Uterus (tissue), 4 donors: ENCODE measurements at places on chromosomes 7 and 10.

DNA sequence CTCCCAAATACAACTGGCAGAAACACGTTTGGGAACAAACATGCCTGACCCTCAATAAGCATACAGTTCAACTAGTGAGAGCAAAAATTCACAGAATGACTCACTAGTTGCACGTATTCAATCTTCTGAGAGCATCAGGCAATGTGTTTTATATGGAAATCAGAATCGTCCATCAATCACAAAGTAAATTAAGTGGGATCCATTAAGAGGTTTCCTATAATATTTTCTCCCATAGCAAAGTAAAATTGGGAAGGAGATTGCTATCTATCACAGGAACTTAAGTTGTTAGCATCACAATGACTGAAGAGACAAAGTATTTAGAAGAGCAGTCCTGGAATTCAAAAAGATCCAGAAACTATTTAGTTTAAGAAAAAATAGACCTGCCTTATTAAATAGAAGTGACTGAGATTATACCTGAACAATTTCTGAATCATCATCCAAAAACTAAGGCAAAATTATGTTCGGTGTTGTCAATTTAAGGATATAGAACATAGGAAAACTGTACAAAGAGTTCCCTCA is 28.3 kb downstream of the INHBA start:
- no peaks in the 10 kb centered on the region for H3K36me3 ChIP-seq
- DNase-seq, result no peak
- H3K27me3 ChIP-seq, result no peaks in the 10 kb centered on the region
- no peaks in the 10 kb centered on the region for H3K4me1 ChIP-seq
- H3K27ac ChIP-seq, result no peak overlapping the region
- no peak overlapping the region for H3K4me3 ChIP-seq

- DNase-seq, result no peak
- no peaks in the 10 kb centered on the region for H3K27me3 ChIP-seq
- no peaks in the 10 kb centered on the region for H3K36me3 ChIP-seq
- no peak overlapping the region for H3K4me3 ChIP-seq
These were observed 1.4 kb downstream of the SCD start for GRCh38 chr10:100348389-100348927.

DNA sequence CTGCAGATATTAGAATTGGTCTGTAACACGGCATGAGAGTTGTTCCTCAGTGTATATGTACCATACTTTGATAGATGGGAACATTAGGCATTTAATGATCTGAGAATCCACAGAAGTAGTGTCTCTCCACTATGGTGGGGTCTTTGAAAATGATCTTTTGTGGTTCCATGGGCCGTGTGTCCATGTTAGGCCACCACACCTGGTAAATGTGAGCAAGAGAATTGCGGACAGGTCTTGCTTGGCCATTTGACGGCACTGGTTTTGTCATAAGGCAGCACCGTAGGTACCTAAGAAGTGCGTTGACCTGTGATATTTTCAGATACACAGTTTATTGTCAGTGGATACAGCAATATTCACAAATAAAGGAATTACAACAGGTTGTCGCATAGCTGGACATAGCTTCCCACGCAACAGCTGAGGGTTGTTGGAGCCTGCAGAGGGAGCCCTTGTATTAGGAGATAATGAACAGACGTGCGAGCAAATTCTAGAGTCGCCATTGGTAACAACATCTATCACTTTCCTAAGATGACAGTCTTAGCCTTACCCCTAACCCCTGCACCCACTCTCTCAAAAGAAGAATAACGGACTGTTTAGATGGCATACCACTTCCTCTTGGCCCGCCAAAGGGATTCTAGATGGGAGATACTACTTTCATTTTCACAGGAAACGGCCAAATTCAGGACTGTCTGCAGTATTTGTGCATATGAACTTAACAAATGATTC is 111.4 kb downstream of the COL28A1 start:
- DNase-seq, result peak; percentile 45
- peak overlapping the region; percentile 36 for H3K27ac ChIP-seq
- H3K36me3 ChIP-seq, result no peaks in the 10 kb centered on the region
- H3K4me1 ChIP-seq, result no peaks in the 10 kb centered on the region
- peak overlapping the region; percentile 24 for H3K4me3 ChIP-seq
- H3K27me3 ChIP-seq, result no peaks in the 10 kb centered on the region

GRCh38 chr7:154842591-154842990 is 160.3 kb downstream of the PAXIP1 start:
- H3K4me1 ChIP-seq, result no peaks in the 10 kb centered on the region
- H3K36me3 ChIP-seq, result no peaks in the 10 kb centered on the region
- H3K27me3 ChIP-seq, result no peaks in the 10 kb centered on the region
- no peak overlapping the region for H3K27ac ChIP-seq

- no peak overlapping the region for H3K4me3 ChIP-seq
- H3K4me1 ChIP-seq, result no peaks in the 10 kb centered on the region
- H3K36me3 ChIP-seq, result no peaks in the 10 kb centered on the region
- DNase-seq, result no peak
- H3K27ac ChIP-seq, result no peak overlapping the region
- no peaks in the 10 kb centered on the region for H3K27me3 ChIP-seq
These were observed 199.0 kb downstream of the CHCHD3 start for GRCh38 chr7:132882714-132883428.

GRCh38 chr10:80201608-80202141 is 3.7 kb downstream of the ANXA11 start:
- peaks cover 16% of the 10 kb centered on the region for H3K4me1 ChIP-seq
- H3K27me3 ChIP-seq, result no peaks in the 10 kb centered on the region
- H3K36me3 ChIP-seq, result no peaks in the 10 kb centered on the region
- no peak for DNase-seq
- H3K27ac ChIP-seq, result no peak overlapping the region

DNA sequence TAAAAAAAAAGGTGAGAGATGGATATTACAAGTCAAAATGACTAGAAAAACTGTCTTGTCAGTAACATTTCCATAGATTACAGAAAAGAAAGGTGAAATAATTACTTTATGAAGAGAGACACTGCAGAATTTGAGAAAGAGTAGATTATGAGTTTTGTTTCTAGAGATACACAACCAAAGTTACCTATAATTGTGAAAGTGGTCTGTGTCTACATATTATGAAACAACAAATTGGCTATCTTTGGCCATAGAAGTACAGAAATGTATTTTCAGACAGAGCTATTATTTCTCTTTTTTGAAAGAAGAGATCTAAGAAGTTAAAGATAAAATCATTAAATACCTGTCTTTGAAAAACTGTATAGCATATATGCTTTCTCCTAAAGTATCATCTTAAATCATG is 30.1 kb downstream of the KCND2 start:
- no peaks in the 10 kb centered on the region for H3K4me1 ChIP-seq
- H3K4me3 ChIP-seq, result no peak overlapping the region
- no peaks in the 10 kb centered on the region for H3K27me3 ChIP-seq

DNA sequence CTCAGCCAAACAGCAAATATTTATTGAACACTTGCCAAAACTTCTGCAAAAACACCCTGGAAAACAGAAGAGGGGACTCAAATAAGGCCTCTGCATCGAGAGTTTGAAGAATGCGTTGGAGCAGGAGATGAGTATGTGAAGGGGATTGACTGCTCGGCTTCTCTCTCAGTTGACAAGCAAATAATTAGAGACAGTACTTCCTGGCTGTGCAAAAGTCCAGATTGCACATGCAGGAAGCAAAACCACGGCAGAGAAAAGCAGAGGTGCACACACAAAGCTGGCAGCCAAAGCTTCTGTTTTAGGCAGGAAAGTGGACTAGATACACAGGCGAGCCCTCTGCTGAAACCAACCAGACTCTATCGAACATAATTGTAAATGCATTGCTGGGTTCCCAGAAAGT is 343.6 kb upstream of the MGMT start:
- no peak overlapping the region for H3K27ac ChIP-seq
- no peak for DNase-seq
- no peak overlapping the region for H3K4me3 ChIP-seq

DNA sequence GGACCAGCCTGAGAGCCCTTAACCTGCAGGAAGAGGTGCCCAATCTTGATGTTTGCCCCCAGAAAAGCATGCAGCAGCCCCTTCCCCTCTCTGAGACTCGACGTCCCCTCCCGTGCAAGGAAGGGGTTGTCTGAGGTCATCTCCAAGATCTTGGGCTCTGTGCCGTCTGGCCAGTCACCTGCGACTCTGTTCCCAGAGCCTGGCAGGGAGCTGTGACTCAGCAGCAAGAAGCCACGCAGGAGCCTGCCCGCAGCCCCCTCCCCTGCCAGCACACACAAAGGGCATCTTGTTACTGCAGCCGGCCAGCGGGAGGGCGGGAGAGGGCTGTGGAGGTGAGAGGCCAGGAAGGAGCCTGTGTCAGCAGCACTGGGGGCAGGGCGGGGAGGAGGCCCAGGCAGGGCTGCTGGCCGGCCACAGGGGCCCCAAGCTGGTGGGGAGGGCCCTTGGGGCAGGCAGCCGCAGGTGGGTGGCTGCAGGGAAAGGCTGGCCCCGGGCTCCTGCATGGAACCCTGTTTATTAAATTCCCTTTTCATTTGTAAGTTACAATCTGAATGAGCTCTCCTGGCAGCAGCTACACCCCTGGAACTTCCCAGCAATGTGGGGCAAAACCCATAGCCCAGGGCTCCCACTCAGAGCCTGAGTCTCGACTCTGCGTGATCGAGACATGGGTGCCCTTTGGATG is 103.7 kb upstream of the ZMIZ1 start:
- no peak overlapping the region for H3K4me3 ChIP-seq
- no peaks in the 10 kb centered on the region for H3K36me3 ChIP-seq
- H3K27me3 ChIP-seq, result no peaks in the 10 kb centered on the region

GRCh38 chr7:51161937-51162336 is 154.7 kb downstream of the COBL start:
- no peaks in the 10 kb centered on the region for H3K4me1 ChIP-seq
- no peaks in the 10 kb centered on the region for H3K27me3 ChIP-seq
- DNase-seq, result no peak
- H3K4me3 ChIP-seq, result no peak overlapping the region
- H3K27ac ChIP-seq, result no peak overlapping the region
